ENCODE measurements at places on chromosomes 3 and 15. TPM values are rescaled to one million over a fixed set of nuclear protein-coding genes. Genes with fewer than 3 reads are reported as not detected.

Gene FBXW12
- total RNA-seq, result not detected

Gene LRRC31
- total RNA-seq, result not detected

Gene IL17RB
- 0.18 TPM for total RNA-seq

Gene PAK6
- total RNA-seq, result 0.29 TPM

GRCh38 chr15:40695469-40695890 is 506 bp downstream of the RAD51 start:
- DNase-seq, result no peak

GRCh38 chr3:188918093-188918492 is 253.7 kb upstream of the TPRG1 start:
- no peak for DNase-seq

DNA sequence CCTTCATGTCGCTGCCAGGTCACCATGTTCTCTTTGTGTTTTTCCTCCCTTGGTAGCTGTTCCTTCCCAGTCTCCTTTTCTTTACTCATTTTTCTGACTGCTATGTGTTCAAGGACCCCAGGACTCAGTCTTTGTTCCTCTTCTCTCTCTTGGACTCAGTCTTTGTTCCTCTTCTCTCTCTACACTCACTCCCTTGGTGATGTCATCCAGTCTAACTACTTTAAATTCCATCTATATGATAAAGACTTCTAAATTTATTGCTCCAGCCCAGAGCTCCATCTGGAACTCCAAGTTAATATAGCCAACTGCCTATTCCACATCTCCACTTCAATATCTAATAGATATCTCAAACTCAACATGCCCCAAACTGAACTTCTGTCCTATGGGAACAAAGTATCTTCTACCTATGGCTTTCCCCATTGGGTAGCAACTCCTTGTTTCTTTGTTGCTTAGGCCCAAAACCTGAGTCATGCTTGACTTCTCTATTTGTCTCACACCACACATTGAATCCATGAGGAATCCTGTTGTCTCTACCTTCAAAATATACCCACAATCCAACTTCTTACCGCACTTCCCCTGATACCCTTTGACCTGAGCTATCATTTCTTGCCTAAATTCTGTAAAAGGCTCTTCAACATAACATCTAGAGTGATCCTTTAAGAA is 4.9 kb upstream of the DYNC1LI1 start:
- no peak for DNase-seq

DNA sequence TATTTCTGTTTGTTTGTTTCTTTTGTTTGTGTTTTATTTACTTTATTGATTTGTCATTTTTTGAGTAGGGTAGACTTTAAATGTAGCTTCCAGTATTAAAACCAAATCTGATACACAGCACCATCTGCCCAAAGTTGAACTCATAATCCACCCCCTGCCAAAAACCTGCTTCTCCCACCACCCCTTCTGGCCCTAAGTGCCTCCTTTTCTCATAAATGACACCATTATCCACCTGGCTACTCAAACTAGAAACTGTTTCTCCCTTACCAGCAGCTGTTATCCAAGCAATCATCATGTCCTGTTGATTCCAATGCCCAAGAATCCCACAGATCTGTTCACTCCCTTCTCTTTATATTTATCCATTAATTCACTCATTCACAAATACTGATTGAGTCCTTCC is 21.8 kb upstream of the PTX3 start:
- DNase-seq, result no peak

- no peak for DNase-seq
These were observed 3.3 kb upstream of the RNF13 start for GRCh38 chr3:149809699-149810098.

DNA sequence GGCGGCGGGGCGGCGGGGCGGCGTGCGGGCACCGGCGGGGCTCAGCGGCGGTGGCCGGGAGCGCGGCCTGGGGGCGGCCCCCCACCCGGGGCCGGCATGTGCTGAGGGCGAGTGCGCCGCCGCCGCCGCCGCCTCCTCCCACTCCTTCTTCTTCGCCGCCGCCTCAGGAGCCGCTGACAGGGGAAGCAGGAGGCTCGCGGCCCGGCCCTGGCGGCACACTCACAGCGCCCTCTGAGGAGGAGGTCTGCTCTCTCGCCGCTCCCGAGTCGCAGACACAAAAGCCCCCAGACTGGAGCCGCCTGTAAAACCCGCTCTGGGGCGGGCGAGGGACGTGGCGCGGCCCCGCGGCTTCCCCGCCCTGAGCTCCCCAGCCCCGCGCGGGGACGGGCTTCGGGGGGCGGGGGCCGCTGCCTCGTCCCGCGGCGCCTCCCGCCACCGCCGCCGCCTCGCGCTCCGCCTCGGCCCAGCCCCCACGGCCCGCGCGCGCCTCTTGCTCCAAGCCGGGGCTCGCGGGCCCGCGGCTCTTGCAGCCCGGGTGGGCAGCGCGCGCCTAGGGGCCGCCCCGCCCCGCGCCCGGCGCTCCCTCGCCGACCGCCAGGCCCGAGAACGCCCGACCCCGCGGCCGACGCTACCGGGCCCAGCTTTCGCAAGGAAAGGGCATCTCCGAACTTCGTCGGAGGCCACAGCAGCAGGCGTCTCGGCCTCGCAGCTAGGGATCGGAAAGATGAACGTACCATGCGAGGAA is at the start of gene PYGO1:
TSS of gene PYGO1 (minus strand) at position 276 of the 745 bp plus-strand sequence. CDS start 462 bp downstream, outside the sequence.
- no peak for DNase-seq

DNA sequence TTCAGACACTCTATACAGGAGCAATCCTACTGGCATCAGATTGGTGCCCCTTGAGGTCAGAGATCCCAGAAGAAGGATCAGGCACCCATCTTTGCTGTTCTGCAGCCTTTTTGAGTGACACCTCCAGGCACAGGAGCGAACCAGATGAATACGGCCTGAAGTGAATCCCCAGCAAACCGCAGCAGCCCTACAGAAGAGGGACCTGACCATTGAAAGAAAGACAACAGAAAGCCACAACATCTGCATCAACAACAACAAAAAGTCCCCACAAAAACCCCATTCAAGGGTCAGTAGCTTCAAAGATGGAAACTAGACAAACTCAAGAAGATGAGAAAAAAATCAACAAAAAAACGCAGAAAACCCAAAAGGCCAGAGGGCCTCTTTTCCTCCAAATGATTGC is 130.4 kb downstream of the PPM1L start:
- DNase-seq, result no peak

GRCh38 chr3:101998256-101998926 is 149.1 kb downstream of the NFKBIZ start:
- no peak for DNase-seq

GRCh38 chr3:110101361-110101760 is 764.0 kb upstream of the DPPA4 start:
- no peak for DNase-seq

GRCh38 chr3:104526901-104527401 is 839.8 kb upstream of the ALCAM start:
- no peak for DNase-seq

Data from activated naive CD4-positive, alpha-beta T cell treated with anti-CD3 and anti-CD28 coated beads, Interleukin-2, amount 50 U/mL, for 72 hours (primary cell).